Activated CD4-positive, CD25-positive, alpha-beta regulatory T cell (primary cell): ENCODE measurements at places on chromosomes 1 and 21.

DNA sequence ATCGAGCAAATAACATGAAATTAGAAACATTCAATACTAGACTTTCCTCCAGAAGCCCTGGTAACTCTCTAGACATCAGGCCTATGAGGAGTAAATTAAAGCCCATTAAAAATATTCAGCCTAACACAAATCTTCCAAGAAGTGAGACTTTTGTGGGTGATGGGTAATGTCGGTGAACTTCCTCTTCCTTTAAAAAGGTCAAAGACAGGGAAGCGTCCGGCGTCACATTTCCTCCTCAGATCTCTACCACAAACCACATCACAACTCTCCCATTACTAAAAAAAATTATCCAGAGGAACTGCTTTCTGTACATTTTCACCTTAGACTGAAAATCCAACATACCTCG, 1.4 kb downstream of the EIF4G3 start:
- DNase-seq: no peak

- DNase-seq: no peak
These were observed 30.6 kb downstream of the PKNOX1 start for GRCh38 chr21:43004926-43005325.

GRCh38 chr1:118144684-118145083, 40.3 kb downstream of the SPAG17 start:
- no peak for DNase-seq

DNA sequence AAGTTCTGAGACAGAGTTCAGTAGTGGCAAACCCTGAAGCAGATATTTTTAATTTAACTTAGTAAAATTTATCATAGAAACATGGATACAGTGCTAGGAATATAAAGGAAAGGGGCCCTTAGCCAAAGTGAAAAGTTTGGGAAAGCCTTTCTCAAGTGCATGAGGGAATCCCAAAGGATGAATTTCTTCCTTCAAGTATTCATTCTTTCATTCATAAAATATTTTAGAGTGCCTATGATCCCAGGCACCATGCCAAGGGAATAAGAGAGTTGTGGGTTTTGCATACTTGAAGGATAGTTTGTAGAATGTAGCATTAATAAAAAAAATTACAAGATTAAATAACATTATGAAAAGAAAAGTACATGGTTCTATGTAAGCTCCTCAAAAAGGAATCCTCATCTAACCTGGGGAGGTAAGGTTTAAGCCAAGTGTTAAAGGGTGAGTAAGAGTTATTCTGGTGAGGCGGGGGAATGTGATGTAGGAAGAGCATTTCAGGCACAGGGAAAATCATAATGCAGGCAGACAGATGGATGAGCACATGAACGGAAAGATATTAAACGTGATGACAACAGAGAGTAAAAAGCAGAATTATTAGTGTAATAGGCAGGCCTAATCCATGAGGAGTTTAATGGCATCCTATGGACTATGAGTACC, 40.4 kb upstream of the NTNG1 start:
- DNase-seq: no peak

- no peak for DNase-seq
These were observed 575.9 kb upstream of the PBX1 start for GRCh38 chr1:163983097-163983496.

- DNase-seq: no peak
These were observed 699 bp upstream of the NES start for GRCh38 chr1:156677616-156678596.

DNA sequence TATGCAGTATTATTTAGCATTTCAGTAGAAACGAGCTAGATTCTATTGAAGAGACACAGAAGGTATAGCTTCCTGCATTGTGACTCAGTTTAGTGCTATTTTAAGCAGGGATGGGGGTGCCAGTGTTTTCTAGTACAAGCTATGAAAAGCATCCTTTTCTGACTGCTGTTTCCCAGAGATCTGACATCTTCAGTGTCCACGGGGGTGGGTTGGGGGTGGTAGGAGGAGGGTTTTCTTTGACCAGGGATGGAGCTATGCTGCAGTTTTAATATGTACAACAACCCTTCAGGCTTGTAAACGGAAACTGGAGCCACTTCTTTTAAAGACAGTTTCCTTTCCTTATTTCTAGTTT, 2.7 kb upstream of the NEGR1 start:
- DNase-seq: no peak

GRCh38 chr21:38954588-38955004, 148.9 kb downstream of the ETS2 start:
- DNase-seq: no peak

DNA sequence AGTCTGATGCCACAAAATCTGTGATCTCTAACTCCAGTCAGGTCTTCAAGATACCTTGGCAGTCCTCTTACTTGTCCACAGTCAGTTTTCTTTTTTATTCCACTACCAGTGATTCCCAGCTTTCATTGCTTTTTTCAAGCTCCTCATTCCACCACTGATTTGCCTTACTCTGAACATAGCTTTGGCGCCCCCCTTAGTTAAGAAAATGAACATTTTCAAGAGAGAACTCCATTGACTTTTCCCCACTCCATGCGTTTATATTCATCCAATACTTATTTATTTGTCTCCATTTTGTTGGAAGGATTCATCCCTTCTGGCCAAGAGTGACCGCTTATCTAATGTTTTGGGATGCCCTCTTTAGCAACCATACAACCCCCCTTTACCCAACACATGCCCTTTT, 33.9 kb upstream of the IPO9 start:
- DNase-seq: no peak

- no peak for DNase-seq
These were observed 56.1 kb downstream of the ALPL start for GRCh38 chr1:21565285-21565684.

GRCh38 chr1:165014753-165015152, 341.8 kb downstream of the LMX1A start:
- no peak for DNase-seq

DNA sequence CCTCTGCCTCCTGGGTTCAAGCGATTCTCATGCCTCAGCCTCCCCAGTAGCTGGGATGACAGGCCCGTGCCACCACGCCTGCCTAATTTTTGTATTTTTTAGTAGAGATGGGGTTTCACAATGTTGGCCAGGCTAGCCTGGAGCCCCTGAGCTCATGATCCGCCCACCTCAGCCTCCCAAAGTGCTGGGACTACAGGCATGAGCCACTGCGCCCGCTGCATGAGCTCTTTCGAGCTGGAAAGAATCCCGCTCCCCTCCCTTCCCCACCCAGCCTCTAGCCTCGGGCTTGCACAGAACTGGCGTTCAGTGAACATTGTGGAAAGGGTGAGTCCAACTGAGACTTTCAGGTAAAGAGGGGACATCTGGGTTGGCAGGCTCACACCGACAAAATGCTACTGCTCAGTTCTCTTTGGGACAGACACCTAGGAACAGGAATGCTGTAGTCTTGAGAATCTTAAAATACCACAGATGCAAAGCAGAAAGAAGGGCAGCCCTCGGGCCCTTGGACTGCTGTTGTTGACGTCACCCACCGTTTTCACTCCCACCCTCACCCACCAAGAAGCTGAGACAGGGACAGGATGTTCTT, 9.7 kb upstream of the GNG4 start:
- DNase-seq: no peak

DNA sequence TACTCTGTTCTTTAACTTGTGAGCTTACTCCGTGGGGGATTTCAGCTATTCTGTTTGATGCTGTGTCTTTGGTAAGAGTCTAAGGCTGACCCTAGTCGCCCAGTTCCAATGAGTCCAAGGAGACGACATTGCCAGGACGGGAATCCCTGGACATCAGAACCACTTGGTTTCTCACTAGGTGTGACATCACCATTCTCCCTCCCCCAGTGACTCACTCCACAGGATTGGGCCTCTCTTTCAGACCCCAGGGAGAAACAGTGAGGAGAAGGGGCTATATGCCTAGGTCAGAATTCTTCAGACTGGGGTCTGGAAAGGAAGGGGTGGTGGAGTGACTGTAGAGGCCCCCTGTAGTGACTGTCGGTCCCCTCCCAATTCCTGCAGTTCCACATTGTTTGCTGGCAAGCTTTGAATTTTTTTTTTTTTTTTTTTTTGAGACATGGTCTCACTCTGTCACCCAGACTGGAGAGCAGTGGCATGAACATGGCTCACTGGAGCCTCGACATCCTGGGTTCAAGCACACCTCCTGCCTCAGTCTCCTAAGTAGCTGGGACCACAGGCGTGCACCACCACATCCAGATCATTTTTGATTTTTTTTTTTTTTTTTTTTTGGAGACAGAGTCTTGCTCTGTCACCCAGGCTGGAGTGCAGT, 21.3 kb downstream of the ALPL start:
- DNase-seq: no peak

DNA sequence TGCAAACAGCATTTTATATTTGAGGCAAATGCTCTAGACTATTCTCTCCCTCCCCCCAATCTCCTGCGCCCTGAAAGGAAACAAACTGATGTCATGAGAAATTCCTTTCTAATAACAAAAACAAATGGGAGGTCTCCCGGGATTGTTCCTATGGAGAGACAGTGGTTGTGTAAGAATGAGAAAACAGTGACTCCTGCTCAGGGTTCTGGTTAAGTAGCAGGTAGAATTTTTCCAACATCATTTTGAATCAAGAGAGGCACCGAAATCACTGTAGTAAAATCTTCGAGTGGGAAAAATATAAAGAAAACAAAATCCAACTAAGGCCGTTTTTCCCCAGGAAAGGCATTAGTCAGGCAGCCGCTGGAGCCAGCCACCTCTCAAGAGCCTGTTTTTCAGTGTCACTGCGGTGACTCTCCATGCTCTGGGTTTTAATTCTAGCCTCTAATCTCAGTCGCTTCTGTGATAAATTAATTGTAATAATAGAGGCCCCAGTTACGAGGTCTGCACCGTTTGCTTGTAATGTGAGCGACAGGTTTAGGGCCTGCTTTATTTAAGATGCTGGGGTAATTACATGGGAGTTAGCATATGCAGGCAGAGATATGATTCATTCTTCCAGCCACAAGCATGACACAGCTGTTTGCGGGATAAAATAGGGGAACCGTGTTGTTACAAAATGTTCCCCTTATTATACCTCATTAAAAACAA, 80.3 kb downstream of the RNF220 start:
- DNase-seq: no peak

- no peak for DNase-seq
These were observed 22.3 kb downstream of the SLC9A1 start for GRCh38 chr1:27132624-27133023.

DNA sequence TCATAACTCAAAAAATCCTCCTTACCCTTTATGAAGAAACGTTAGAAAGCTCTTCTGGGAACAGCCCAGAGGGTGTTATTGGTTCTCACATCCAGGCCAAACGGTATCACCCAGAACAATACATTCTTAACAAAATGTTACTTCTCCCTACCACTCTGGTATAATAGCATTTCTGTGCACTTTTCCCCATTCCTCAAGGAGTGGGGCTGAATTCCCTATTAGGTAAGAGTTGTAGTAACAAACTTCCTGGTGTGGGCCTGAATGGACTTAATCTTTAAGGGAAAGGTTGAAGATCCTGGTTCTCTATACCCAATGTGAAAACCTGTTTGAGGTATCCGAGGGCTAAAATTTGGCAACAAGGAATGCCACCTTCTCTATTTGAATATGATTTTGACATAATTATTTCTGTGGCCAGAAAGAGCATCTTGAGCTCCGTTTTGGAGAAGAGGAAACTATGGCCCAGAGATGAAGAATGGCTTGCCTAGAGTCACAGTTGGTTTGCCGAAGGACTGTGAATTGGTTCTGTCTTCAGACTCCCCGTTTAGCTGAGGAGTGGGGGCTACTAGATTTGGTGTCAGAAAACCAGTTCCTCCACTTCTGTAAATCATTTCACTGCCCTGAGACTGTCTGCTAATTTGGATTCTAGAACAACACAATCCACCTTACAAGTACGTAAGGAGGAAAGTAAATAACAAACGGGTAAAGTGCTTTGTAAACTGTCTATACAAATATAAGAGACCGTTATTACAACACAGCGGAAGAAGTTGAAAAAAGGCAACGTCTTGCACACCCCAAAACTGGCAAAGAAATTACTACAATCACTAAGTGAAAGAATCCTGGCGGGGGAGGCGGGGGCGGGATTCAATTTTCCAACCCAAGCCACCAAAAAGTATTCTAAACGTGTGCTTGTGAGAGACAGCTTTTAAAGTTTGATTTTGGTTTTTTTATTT, 2.3 kb downstream of the ANP32E start:
- DNase-seq: no peak

DNA sequence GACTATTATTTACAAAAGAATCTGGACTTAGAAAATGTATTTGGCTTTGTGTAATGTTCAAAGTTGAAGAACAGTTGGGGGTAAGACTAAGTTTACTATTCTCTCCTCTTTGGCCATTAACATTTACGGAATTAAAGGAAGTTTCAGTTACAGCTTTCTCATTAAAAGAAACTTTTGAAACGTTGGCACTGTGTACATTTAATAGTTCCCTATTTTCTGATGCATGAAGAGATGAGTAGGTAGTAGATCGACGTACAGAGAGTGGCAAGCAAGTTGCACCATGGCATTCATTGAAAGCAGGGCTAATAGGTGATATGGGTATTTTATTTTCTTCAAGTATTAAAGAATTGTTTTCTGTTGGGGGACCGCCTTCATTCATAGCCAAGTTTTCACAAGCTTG, 3.2 kb downstream of the ASPM start:
- DNase-seq: no peak

GRCh38 chr1:40381268-40382107, 8.0 kb downstream of the SMAP2 start:
- DNase-seq: no peak

GRCh38 chr1:85258536-85259117, 835 bp downstream of the C1orf52 start:
- no peak for DNase-seq

GRCh38 chr1:245319094-245319493, 164.3 kb downstream of the KIF26B start:
- no peak for DNase-seq

DNA sequence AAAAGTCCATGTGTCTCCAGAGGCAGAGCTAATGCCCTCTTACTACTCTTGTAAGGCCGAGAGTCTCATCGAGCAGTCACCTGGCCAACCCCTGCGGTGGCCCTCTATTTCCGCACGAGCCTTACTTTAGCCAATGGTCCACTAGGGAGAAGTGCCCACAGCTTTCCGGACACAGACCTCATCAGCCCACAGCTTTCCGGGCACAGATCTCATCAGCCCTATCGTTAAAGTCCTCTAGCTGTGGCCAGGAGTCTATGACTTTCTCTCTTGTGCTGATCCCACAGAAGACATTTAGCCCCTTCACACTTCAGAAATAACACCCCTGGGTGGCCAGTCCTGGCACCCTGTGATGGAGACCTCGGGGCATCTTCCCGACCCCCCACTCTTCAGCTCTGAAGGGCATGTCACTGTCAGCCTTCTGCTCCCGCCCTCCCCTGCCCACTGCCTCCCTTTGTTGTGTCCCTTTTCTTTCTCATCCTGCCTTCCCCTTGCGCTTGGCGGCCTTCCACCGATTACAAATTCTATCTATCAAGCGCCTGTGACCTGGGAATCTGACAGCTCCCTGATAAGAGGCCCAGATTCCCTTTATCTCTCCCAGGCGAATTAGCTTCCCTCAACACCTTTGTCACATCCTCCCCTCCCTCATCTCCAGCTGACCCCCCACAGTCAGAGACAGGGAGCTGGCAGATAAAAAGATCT, 161.0 kb downstream of the PLXNA2 start:
- no peak for DNase-seq
